ELR (cell line): ENCODE measurements at places on chromosomes 2 and 18.

DNA sequence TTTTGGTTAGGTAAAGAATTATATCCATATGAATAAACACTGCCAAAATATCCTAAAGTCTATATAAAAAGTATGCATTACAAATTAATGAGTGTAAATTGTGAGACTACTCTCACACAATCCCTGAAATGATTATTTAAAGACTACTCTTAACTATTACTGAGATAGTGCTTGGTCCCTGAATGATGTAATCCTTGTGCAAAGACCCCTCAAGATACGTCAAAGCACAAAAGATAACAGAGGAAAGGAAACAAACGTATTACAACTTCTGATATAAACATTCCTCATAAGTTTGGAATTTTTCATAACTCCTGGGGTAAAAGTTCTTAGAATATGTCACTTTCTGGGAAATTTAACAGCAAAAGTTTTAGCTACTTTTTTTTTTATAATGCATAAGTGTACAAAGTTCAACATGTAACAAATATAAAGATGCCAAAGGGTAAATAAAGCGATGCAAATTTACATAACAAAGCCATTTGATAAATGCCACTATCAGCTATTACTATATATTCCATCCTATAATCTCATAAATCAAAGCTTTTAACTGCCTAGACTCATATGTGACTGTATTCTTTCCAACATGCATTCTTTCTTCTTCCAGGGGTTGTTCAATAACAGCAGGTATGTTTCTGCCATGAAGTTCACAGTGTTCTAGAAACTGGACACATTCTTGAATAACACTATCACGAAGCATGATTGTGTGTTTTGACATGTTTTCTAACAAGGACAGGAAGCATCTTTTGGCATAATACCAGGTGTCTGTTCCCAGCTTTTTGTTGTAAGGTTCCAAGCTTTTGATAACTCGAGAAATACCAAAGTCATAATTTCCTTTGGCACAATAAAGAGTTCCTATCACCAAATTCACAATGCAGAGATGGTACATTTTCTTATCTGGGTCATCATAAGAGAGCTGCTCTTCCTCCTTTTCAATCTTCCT lies 158.0 kb downstream of the AGPS start:
- no peak for DNase-seq

- peak; percentile 91 for DNase-seq
These were observed 6.2 kb downstream of the COLEC12 start for GRCh38 chr18:493986-494983.

DNA sequence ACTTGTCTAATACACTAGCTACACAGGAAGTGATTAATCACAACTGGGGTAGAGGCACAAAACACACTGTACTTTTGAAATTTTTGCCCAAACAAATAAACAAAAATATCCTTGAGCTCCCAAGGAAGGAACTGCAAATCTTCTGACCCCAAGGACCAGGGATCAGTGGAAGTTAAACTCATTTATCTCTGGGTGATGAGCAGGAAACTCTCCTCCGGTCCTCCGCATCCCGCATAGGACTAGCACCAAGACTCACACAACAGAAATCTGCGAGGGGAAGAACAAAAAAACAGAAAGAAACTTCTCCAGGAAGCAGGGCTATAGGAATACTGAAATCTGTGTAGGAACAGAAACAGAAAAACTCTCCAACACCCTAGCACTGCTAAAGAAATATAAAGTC lies 650.3 kb downstream of the DCDC2C start:
- DNase-seq: no peak

- DNase-seq: peak; percentile 39
These were observed 21.5 kb upstream of the EPC2 start for GRCh38 chr2:148623086-148623485.

DNA sequence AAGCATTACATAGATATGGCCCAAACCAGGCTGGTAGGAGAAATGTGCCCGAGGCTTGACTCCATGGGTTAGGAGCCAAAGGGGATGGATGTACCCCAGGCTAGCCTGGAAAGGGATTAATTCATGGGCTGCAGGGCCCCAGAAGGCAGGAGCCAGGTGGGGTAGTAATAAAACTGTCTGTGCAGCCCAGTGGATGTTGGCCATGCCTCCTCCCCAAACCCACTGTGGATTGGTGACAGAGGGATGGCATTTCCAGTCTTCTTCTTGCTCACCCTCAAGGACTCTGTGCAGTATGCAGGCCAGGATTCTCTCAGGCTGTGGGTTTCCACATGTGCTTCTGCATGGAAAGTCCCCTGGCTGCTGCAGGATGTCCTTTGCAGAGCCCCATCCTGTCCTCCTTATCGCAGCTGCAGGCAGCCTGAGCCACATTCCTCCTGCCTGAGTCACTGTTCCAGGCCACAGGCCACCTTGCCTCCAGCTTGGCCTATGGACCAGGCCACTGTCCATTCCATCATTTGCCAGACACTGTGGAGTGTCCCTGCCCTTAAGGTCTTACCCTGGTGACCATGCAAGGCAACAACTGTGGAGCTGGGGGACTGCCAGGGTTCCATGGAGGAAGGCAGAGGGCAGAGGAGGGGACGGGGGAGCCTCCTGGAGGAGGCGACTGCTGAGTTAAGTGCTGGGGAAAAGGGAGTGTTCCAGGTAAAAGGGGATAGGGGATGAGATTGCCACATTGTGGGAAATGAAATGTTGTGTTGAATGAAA lies 38.9 kb downstream of the INO80C start:
- DNase-seq: peak; percentile 83

DNA sequence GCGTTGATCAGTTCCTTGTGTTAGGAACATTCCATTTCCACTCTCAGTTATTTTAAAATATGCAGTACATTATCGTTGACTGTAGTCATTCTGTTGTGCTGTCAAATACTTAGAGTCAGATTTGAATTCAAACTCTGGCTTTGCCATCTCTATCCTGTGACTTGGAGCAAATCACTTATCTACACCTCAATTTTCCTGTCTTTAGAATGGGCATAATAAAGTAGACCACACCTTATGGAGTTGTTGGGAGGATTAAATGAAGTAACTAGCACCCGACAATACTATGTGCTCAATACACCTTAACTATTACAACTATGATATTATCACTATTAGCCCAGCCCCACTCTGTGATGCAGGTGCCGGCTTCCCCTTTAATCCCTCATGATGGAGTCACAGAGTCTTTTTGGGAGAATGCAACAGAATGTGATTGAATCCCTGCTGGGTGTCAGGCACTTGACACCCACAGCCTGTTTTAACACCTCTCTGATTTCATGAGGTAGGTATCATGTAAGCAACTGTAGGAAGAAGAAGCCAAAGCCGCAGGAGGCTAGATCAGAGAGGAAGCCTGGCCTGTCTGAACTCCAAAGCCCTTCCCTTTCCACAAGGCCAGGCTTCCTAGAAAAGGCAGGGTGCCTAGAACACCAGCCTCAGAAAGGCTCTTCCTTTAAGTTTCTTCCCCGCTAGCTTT lies 308.4 kb downstream of the NAPG start:
- DNase-seq: no peak

DNA sequence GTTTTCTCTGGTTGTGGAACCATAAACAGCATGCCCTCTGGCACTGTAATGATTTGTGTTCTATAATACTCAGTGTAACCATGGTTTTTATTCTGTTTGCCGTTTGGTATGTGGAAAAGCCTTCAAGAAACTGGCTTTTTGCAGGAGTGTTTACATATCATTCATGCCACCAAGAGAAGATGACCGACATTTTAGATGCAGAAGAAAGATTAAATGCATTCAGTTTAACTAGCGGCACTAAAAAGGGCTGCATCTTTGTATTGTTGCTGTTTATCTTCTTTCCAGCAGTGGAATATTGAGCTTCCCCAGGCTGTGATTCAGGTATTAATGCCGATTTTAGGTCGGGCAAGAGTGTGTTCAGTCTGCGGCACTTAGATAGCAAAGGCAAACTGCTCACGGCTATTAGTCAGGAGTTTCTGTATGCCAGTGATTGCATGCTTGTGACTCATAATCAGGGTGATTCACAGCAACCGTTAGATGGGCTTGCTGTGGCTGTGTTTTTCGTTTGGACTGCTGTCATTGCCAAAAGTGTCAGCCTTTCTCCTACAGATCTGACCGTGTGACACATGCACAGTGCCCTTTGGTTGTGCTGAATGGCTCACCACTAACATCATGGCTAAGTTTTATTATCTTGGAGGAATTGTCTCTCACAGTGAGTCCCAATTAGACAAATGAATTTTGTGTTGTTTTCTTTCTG lies 479.7 kb downstream of the PARD3B start:
- peak; percentile 96 for DNase-seq

DNA sequence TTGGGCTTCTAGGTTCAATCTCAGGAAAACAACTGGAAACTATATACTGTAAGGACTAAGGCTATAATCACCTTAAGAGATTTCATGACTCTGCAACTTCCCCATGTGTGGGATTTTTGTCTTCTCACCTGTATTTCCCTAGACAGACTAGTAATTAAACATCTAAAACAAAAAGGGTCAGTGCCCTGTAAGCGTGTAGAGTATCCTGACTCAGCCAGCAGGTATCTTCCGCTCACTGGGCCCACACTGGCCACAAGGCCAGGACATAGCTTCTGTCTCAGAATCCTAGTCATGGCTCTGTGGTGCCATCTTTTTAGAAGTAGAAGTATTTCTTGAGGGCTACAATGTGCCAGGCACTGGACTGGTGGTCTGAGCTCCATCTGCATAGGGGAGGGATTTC lies 28.8 kb upstream of the KCMF1 start:
- no peak for DNase-seq

DNA sequence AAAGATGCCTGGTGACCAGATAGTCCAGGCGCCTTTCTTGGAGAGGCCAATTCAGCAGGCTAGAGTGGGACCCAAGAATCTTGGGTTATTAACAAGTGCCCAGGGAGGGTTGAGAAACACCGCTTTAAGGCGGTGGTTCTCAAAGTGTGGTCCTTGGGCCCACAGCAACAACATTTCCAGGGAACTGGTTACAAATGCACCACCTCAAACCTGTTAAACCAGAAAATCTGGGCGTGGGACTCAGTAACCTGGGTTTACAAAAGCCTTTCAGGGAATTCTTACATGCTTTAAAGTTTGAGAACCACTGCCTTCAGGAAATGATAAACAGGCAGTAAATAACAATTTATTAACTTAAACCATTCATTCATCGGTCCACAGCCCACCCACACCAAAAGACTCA lies 92.5 kb downstream of the SP3 start:
- DNase-seq: no peak

DNA sequence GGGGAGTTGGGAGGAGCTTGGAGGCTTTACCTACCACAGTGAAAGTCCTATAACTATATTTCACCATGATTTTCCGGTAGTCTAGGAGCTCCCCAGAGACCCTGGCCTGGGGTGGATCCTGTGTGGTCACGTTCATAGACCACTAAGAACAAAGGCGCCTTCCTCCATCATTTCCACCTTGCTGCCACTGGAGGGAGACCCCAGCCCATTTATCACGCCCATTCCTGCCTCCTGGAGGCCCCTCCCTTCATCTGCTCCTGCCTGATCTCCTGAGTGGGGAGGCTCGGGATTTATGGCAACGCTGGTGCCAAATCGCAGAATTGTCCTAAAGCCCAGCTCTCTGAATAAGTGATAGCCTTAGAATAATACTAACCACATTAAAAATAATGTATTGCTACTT lies 507.6 kb upstream of the SPHKAP start:
- peak; percentile 62 for DNase-seq

DNA sequence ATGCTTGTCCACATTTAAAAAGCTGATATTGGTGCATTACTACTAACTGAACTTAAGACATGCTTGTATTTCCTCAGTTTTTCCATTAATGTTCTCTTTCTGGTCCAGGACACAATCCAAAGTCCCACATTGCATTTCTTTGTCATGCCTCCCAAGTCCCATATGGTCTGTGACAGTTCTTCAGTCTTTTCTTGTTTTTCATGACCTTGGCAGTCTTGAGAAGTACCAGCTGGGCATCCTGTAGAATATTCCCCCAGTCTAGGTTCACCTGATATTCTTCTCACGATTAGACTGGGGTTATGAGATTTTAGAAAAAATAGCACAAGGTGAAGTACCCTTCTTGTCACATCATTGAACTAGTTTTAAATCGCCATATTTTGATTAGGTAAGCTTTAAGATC lies 10.3 kb upstream of the ZBTB14 start:
- DNase-seq: no peak

GRCh38 chr2:140122001-140122400 lies 1341.8 kb upstream of the NXPH2 start:
- DNase-seq: peak; percentile 86

DNA sequence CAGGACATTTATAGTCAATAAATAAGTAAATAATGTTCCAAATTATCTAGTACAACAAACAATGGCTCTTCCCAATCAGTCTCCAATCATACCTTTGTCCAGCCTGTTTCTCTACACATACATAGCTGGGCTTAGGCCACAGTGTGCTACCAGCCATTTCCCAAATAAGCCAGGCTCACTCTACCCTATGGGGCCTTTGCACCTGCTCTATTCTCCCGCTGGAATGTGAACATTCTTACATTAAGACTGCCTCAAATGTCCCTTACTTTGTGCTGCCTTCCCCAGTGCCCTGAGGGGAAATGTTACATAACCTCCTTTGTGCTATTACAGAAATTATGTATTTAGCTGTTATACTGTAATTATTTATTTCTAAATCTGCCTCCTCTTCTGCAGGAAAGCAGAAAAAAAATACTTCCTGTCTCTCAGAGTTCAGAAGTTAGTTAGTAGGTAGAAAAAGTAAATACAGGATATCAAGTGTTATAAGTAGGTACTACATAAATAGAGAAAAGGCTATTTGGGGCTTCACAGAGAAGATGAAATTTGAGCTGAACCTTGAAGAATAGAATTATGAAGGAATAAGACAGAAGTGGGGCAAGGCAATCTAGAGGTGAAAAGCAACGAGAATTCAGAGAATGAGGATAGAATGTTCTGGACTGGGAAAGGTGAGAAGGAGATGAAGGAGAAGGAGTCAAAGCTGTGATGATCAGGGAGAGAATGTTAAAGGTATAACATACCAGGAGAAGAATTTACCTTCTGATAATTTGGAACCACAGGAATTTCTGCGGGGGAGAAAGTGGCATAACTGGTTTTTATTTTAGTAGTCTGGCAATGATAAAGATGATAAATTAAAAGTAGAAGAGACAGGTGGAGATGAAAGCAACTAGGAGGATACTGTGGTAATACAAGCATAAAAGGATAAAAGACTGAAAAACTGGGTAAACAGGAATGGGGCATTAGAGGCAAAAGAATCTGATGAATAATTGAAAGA lies 37.0 kb downstream of the ROCK1 start:
- DNase-seq: no peak

GRCh38 chr2:1964659-1965058 lies 220.3 kb upstream of the PXDN start:
- DNase-seq: no peak
